ENCODE measurements at places on chromosomes 4 and X.

DNA sequence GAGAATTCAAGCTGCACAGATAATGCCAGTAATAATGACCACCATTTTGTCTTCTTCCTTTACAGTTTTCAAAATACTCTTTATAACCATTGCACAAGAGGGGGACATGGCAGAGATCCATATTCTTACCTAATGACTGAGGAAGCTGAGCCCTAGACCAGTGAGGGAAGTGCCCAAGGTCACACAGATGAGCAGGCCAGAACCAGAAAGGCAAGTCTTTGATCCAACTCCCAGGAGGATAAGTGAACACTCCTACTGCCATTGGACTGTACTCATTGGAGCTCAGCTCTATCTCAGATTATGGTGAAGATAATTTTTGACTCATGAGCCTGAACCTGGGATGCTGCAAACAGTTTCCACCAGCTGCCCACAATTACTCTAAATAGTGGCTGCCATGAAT, 28.6 kb downstream of the AMER1 start:
- DNase-seq = no peak

DNA sequence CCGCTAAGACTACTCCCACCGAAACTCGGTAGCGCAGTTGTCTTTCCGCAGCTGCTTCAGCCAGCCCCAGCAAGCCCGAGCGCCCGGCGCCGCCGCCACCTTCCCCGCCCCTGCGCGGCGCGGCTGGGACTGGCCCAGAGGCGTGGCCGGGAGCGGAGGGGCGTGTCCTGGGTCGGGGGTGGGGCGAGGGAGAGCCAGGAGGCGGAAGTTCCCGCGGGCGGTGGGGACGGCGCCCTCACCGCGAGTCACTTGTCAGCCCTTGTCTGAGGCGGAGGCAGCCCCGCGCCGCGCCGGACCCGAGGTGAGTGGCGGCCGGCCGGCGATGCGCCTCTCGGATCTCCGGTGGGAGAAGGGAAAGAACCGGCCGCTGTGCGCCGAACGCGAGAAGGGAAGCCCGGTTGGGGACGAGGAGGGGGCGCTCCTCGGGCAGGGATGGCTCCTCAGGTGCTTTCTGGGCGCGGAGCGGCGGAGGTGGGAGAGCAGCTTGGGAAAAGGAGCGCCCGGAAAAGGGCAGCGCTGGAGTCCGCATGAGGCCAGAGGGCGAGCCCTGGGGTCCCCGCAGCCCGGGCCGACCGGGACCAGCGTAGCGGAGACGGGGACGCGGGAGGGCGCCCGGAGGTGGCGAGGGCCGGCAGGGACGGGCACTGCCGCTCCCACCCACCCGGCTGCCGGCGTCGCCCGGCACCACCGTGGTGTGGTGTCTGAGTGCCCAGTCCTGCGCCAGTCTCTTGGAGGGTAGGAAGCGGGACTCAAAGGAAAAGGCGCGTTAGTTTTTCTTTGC, at the start of gene PDLIM5:
TSS of gene PDLIM5 (plus strand) at position 248 of the 781 bp plus-strand sequence. CDS start 3,347 bp downstream, outside the sequence.
- peak; percentile 84 for DNase-seq

GRCh38 chr4:144754562-144755410, 108.8 kb downstream of the HHIP start:
- DNase-seq = no peak

- DNase-seq = no peak
Measured at GRCh38 chrX:2691543-2692220, 587 bp downstream of the CD99 start.

- DNase-seq = no peak
Measured at GRCh38 chrX:6374556-6374955, 145.9 kb upstream of the NLGN4X start.

DNA sequence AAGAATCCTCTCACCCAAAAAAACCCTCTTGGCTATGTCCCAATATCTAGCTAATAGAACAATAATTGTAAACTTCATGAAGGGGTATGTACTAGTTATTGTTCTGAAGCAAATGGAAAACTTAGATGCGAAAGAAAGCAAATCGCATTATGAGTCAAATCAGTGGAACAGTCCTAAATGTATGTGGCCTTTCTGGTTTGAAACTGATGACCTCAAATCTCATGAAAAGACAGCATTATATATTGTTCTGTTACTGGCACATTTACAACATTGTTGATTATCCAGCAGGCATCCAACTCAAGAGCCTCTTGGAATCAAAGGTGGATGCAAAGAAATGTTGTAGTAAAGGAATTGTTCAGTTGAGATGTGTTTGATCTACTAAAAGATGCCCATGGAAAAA, 34.7 kb downstream of the CSN3 start:
- DNase-seq = no peak

- DNase-seq = no peak
Measured at GRCh38 chr4:110484767-110485166, 8.8 kb downstream of the ENPEP start.

GRCh38 chr4:71239365-71239764, 99.5 kb upstream of the SLC4A4 start:
- no peak for DNase-seq

DNA sequence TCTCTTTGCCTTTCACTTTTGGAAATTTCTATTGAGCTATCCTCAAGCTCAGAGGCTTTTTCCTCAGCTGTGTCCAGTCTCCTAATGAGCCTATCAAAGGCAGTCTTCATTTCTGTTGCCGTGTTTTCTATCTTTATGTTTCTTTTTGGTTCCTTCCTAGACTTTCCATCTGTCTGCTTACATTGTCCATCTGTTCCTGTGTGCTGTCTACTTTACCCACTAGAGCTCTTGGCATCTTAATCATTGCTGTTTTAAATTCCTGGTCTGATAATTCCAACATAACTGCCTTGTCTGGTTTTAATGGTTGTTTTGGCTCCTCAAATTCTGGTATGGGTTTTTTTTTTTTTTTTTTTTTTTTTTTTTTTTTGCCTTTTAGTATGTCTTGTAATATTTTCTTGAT, 9.3 kb upstream of the PDE6B start:
- no peak for DNase-seq

GRCh38 chr4:98181809-98182208, 38.5 kb upstream of the STPG2 start:
- DNase-seq = no peak
